ENCODE measurements at places on chromosomes 3 and 15.

GRCh38 chr15:89341316-89342005, 6.8 kb upstream of the POLG start:
- DNase-seq: no peak

DNA sequence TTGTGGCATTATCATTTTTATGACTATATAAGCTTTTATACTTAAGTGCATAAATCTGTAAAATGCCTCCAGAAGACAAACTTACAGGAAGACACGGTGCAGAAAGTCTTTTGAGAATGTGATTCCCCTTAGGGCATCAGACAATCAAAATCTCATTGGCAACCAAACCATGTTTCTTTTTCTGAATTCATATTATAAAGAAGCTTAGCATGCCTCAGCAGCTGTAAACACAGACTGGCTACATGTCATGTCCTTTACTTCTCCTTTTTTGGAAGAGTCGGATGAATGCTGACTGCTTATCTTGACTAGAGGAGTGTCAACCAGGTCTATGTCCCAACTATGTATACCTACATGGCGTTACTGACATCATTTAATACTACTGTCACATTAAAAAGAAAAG, 150.1 kb downstream of the PLD1 start:
- DNase-seq: no peak

DNA sequence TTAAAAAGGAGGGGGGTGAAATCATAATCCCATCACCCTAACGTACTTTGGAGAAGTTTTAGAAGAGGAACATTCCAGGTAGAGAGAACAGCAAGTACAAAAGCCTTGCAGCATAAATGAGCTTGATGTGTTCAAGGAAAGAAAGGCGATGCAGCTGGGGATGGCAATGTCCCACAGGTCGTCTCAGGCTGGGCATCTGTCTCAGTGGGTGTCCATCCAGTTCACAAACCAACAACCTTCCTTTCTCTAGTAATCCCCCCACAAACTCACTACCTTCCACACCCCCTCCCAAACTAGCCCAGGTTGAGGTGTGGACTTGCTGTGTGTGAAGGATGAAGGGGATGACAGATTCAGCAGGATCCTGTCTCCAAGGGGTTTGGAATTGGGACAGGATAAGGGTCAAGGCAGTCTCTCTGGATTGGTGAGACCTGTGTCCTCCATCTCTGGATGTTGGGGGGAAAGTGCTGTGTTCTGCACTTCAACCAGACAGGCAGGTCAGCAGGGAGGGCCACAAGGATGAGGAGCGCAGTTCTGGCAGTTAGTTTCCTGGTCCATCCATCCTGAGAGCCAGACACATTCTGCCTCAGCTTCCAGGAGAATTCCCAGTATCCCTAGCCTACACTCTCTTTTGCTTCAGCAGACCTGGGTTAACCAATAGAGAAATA, 1.7 kb upstream of the ESYT3 start:
- no peak for DNase-seq

- no peak for DNase-seq
Measured at GRCh38 chr15:89814112-89814742, 425 bp downstream of the ANPEP start.

DNA sequence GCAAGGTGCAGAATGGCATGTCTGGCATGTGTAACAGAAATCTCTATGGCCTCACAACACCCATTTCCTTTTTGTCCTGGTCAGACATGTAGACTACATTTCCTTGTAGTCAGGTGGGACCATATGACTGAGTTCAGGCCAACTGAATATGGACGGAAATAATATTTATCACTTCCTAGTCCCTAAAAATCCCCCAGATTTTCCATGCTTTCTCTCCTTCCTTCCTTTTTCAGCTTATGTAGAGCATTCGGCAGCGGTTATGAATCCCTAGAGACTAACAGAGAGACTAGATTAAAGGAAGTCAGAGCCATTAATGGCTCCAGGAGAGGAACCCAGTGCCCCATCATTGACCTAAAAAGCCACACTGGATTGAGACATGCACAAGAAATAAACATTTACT, 35.8 kb downstream of the SLC9A9 start:
- no peak for DNase-seq

DNA sequence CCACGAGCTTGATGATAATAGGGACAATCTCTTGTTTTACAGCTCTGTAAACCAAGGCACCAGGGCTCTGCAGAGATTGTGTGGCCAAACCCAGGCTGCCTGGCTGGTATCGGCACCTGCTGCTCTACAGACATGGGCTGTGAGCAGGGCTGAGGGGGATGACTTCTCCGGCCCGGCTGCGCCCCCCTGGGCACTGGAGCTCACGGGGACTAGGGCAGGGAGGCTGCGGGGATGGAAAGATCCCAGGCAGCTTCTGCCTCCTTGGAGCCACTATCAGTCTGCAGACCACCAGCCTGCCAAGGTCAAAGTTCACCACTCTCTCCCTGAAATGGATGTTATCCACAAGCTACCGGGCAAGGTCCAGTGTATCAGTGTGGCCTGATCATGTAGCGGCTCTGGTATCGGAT, 22.0 kb upstream of the PIGZ start:
- DNase-seq: no peak

DNA sequence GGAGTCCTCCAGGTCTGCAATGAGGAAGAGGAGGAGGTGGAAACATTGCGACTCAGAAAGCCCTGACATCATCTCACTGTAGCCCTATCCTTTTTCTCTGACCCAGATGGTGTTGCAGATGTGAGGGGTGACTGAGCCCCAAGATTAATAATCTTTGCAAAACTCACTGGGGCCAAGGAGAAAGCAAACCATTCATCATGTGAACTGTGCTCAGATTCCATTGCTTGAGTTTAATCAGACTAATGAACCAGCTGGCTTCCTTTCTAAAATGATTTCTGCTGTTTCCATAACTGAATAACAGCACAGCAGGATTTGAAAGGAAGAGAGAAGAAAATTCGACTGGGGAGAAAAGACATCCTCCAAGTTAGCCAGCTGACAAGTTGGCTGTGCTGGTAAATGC, 13.4 kb upstream of the DGKG start:
- DNase-seq: no peak

DNA sequence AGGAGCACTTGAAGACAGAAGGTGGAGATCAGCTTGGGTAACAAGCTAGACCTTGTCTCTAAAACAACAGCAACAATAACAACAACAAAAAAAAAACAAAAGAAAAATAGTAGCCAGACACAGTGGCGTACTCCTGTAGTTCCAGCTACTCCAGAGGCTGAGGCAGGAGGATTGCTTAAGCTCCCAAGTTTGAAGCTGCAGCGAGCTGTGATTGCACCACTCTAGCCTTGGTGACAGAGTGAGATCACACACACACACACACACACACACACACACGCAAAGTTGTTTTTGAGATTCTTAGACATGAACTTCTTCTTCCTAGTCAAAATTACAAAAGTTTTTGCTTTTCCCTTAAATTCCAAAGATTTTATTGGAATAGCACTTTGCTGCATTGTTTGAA, 93.0 kb upstream of the IGSF10 start:
- DNase-seq: no peak

DNA sequence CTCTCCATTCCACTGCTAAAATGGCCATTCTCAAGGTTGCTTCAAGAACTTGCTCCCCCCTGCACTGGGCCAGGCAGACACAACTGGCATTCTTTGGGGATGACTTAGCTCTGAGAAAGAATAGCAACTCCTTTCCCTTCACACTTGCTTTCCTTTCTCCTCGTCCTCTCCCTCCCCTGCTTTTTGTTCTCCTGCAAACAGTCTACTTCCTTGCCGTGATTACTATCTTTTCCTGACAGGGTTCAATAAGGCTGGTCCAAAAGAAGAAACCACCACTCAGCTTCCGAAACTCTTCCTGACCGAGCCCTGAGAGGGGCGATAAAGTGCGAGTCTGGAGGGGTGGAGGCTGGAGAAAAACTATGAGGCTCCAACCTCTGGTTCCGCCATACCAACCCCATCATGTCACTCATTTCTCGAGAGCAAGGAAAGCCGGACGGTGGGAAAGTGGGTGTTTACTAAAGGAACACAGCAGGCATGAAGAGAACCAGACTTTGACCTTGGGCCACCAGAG, 5.0 kb downstream of the AMOTL2 start:
- peak; percentile 88 for DNase-seq

GRCh38 chr3:191263850-191264249, 64.8 kb downstream of the OSTN start:
- no peak for DNase-seq

DNA sequence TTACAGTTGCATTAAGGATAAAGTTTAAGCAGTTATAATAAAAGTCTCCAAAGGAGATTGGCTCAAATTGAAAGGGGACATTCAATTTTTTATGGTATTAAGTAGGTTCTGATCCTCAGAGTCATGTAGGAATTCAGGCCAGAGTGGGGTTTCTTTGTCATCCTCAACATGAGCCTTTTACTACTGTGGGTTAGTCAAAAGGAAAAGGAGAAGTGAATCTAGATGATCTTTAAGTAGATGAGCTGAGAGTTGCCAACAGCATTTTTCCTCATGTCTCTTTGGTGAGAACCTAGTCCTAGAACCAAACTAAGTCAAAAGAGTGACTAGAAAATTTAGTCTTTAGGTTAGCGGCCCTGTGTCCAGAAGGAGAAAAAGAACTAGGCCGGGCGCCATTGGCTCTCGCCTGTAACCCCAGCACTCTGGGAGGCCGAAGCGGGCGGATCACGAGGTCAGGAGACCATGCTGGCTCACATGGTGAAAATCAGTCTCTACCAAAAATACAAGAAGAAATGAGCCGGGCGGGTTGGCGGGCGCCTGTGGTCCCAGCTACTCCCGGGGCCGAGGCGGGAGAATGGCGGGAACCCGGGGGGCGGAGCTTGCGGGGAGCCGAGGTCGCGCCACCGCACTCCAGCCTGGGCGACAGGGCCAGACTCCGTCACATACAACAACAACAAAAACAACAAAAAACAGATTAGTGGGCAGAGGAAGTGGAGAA, 4.2 kb upstream of the CHL1 start:
- no peak for DNase-seq

Data from M059J (cell line).